ENCODE measurements at places on chromosomes 4 and X.

- no peak for DNase-seq
These were observed 26.4 kb downstream of the GRIA2 start for GRCh38 chr4:157246964-157247363.

GRCh38 chr4:1768367-1769034 is 24.6 kb upstream of the FGFR3 start:
- no peak for DNase-seq

DNA sequence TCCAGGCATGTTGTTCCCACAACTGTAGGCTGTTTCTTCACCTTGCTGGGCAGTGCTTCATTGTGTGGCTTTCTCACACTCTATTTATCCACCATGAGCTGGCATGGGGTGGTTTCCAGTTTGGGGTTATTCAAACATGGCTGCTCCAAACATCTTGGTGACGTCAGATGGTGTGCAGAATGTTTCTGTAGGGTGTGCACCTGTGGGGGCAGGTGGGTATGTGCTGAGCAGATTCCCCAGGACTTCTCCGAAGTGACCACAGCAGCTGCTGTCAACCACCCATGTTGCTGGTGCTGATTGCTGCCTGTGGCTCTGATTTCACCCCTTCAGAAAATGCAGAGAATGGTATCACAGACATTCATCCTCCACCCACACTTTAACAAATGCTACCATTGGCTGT is 5.0 kb upstream of the PSAPL1 start:
- DNase-seq, result no peak

DNA sequence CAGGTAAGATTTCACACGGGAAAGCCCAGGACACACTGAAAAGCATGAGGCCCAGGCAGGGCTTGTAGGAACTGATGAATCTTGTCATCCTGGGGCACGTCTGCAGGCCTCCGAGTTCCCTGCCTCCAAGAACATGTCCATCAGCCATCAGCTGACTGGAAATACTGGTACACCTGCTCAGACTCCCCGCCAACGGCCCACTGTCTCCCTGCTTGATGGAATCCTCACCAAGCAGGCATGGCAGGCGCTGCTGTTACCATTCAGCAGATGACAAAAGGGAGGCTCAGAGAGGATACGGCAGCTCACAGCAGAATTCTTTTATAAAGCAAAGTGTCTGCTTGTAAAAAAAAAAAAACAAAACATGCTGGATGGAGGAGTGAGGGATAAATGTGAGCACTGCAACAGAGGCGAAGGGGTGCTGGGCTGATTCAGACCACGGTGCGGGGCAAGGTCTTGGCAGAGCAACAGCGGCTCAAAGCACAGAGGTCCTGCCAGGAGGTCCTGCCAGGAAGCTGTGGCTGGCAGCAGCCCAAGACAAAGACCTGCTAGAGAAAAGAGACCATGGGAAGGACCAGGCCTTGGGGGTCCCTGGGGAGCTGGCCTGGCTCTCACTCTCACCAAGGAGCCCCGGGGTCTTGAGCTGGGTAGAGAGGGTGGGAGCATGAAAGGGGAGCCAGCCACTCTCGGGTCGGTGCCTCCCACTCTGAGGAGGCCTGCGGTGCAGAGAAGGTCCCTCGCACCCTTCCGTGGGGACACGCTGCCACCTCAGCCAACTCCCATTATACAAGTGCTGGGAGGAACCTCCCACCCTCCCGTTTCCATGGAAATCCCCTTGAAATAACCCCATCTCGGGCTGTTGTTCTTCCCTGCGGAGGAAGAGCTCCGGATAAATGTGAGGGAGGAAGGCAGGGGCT is 25.6 kb downstream of the PPP2R2C start:
- DNase-seq, result no peak

DNA sequence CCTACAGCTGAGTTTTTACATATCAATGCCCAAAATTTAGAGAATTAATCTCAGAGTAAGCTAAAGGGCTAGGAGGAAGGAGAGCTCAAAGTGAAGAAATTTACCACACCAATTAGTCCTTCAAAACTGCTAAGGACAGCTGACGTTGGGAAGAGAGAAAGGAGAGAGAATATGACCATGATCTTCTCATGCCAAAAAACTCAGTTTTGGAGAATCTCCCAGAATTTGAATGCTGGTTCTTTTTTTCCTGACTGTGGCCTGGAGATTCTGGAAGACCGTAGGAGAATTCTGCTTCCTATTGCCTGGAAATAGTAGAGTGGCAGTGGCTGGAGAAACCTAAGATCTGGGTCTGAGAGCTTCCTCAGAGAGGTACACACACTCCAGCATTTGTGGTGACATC is 834.4 kb upstream of the SLIT2 start:
- no peak for DNase-seq

DNA sequence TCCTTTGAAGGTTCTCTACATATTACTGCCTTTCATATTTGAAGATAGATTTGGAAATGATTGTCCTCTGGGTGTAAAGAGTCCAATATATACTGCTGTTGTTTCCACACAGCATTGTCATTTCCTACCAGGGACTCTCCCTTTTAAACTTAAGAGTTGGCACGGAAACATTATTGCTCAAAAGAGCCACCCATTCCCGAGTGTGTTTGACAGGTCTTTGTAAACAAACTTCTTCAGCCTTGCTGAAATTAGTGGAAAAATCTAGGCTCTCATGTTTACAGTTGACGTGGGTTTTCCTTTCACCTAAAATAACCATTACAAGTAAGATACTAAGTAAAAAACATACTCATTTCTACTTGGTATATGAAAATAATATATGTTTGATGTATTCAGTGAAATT is 111.4 kb upstream of the LIMCH1 start:
- DNase-seq, result no peak

GRCh38 chr4:146194212-146194611 is 18.7 kb downstream of the LSM6 start:
- DNase-seq, result no peak

- DNase-seq, result no peak
These were observed 41.0 kb upstream of the SCD5 start for GRCh38 chr4:82839624-82840023.

DNA sequence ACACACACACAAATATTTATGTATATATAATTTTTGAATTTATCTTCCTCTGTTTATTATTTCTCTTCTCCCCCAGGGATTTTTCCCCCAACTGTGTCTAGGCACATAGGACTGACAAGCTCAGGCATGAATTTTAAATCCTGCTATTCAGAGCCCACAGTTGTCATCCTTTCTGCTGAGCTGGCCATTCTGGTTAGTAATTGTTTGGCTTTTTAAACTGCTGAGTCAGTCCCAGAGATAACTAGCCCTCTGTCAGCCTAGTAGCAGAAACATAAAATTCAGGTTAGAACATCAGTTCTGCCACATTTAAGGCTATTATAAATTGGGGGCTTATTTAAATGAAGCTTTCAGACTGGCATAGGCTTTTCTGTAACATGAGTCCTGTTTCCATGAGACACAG is 151.7 kb upstream of the MAOA start:
- DNase-seq, result no peak

DNA sequence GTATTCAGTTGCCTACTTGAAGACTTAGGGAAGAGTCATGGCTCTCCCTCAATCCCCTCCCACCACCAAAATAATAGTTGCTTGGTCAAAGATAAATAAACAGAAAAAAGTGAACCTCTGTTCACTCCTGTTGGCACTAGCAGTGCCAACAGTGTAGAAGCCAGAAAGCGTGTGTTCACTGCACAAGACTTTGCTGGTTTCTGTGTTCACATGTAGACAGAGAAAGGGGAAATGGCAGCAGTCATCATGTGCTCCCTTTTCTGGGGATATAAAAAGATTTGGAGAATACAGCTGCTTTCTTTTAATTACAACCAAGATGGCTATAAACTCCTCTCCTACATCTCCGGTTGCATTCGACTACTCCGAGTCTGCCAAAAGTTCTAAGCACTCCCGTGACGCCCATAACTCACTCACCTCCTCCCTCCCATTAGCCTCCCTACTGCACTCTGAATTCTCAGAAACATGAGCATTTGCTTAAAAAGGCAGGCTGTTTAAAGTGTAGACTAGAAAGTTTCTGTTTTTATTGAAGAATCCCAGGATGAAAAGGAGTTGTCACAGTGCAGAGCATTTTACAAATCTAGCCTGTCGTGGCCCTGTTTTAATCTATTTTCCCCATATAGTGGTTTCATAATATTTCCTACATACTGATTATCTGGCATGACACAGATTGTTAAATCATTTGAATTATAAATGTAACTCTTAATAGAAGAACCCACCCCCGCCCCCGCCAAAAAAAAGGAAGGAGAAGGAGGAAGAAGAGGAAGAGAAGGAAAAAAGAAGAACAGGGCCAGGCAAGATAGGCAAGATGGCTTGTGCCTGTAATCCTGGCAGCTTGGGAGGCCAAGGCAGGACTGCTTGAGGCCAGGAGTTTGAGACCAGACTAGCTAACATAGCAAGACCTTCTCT is 16.7 kb downstream of the LGI2 start:
- no peak for DNase-seq

- DNase-seq, result no peak
These were observed 387.9 kb upstream of the RPS6KA3 start for GRCh38 chrX:20654596-20655106.

GRCh38 chrX:78624962-78625909 is 33.9 kb downstream of the RTL3 start:
- no peak for DNase-seq

GRCh38 chr4:8704632-8705031 is 112.1 kb downstream of the CPZ start:
- DNase-seq, result no peak

DNA sequence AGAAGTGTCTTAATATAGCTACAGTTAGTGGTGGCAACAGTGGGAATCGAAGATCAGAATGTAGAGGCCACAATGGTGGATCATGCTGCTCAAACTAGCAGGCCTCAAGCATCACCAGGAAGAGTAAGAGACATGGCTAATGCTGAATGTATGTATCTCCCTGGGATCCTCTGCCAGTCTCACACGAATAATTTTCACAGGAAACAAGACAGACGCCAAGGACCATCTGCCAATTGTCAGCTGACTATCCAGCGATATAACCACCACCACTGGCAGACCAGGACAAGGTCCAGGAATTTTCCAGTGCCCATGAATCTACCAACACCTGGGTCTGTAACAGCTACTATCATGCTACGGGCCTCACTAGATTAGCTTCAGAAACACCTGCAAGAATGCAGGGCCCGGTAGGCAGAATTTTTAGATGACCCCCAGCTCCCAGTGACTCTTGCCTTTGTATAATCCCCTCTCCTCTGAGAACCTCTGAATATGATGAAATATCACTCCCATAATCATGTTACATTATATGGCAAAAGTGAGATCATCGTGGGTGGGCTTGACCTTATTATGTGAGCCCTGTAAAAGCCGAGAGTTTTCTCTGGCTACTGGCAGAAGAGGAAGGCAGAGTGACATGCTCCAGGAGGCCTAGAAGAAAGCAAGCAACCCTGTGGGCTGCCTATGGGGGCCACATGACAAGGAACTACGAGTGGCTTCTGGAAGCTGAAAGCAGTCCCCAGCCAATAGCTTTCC is 429.8 kb downstream of the BCOR start:
- no peak for DNase-seq

- DNase-seq, result no peak
These were observed 49.4 kb downstream of the UGT2B10 start for GRCh38 chr4:68865188-68865638.

DNA sequence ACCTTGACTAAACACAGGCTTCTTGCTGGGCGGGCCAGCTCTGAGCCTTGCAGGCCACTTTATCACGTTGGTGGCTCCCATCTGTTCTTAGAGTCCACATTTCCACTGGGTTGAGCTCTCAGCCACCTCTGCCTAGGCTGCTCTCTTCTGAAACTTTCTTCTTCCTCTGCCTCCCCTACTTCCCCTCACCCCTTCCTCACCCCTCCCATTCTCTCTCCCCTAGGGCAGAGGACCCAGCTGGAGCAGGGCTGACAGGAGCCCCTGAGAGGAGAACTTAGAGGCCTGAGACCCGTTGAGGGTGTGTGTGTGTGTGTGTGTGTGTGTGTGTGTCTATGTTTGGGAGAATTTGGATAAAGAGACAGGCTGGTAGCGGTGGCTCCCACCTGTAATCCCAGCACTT is 19.9 kb upstream of the TMSB4X start:
- DNase-seq, result no peak

DNA sequence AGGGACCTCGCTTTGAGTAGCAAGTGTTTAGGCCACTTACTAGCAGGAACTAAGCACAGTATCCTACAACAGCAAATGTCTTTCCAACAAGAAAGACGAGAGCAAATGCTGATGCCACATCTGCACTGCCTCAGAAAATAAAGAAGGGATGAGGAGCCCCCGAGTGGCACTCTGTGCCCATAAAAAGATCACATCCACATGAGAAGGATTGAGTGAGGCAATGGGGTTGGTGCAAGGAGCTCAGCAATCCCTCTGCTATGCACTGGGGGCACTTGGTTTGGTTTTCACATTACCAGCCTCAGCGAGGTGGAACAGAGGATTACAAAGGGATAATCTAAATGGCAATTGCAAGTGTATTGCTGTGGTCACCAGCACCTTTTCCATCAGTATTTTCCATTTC is 252.8 kb upstream of the SLC7A11 start:
- no peak for DNase-seq

- DNase-seq, result no peak
These were observed 404.5 kb downstream of the GRXCR1 start for GRCh38 chr4:43296946-43297528.

All from hematopoietic multipotent progenitor cell (in vitro differentiated cells).